Activated CD8-positive, alpha-beta memory T cell treated with anti-CD3 and anti-CD28 coated beads, Interleukin-2, amount 50 U/mL, for 4 hours (primary cell): ENCODE measurements at places on chromosomes 4 and X.

DNA sequence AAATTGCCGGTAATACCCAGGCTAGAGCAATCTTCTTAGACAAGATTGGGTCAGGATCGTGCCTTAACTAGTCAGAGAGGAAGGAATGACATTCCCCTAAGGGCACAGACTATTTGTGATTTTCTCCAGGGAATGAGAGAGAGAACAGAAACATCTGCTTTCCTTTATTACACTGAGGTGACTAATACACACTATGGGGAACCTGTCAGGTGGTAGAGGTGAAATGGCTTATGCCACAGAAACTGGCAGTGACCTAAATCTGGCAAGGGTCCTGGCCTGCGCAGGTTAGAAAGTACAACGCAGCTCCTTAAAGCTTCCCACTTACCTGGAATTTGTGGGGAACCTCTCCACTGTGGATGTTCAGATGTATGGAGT lies 16.6 kb upstream of the HPGD start:
- no peak for DNase-seq

GRCh38 chrX:9072281-9072680 lies 38.4 kb upstream of the FAM9B start:
- no peak for DNase-seq

GRCh38 chr4:87849612-87850011 lies 16.8 kb downstream of the MEPE start:
- DNase-seq: no peak

- no peak for DNase-seq
Observed at GRCh38 chrX:119071381-119071780, 1.4 kb upstream of the CT47C1 start.

- peak; percentile 81 for DNase-seq
Observed at GRCh38 chr4:16225863-16226815, at the start of gene TAPT1. Gene TAPT1 (minus strand): TSS chr4:16226471. CDS start chr4:16226457, 14 bp downstream.

GRCh38 chr4:81319657-81320056 lies 104.6 kb upstream of the PRKG2 start:
- DNase-seq: no peak

DNA sequence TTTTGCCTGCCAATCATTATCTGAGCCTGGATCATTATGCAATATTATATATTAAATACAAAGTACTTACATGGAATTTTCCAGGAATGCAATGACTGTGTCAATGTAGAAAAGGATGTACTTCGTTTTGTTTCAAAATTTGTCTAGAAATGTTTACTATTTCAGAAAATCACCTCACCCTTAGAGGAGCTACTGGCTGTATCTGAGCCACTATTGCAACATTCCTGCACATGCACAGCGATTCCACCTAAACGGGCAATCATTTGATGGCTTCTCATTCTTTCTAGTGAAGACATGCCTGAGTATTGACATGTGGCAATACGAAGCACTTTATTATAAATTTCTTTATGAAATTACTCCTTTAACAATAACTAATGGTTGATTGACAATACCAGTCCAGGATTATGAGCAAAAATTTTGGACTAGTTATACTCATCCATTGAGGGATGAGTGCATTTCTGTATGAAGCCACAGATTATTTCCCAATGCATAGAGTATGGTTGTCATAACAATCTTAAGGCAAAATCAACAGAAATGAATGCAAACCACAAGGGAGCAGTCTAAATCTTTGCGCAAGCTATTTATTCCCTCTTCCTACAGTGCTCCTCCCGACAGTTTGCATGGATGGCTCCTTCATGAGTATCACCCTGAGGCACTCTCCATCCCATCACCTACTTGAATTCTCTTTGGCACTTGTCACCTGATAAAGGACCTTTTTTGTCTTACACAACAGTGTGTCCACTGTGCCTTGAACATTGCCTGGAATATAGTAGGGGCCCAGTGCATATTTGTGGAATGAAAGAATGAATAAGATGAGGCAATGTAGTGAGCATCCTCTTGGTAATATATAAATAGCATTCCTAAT lies 35.8 kb upstream of the MMAA start:
- no peak for DNase-seq

DNA sequence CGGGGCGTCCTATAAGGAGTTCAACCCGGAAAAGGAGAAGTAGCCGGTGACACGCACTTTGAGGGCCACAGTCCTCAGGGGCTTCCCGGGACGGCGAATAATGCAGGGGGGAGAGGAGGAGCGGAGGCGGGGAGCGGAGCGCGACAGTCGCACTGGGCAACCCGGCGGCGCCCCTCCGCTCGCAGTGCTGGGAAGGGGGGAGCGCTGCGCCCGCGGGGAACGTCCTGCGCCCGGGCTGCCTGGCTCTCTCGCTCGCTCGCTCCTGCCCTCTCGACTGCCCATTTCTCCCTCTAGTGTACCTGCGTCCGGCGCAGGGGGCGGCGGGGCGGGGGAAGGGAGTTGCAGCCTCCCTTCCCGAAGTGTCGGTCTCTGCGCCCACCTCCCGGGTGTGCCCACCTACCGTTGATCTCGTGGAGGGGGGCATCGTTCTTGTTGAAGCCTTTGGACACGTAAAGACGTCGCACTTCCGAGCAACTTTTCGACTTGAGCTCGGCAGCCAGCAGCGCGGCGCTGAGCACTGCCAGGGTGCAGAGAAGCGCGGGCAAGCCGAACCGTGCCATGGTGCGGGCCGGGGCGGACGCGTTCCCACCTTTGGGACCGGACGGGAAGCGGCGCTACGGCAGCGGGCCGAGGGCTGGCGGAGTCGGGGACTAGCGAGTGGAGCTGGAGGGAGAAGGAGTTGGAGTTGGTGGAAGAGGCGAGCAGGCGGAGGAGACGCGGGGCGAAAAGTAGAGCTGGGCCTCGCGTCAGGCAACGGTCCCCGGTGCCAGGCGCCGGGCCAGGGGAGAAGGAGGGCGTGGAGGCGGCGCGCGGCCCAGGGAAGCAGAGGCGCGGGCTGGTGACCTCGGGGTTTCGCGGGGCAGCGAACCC lies 648 bp downstream of the GPC4 start:
- no peak for DNase-seq

DNA sequence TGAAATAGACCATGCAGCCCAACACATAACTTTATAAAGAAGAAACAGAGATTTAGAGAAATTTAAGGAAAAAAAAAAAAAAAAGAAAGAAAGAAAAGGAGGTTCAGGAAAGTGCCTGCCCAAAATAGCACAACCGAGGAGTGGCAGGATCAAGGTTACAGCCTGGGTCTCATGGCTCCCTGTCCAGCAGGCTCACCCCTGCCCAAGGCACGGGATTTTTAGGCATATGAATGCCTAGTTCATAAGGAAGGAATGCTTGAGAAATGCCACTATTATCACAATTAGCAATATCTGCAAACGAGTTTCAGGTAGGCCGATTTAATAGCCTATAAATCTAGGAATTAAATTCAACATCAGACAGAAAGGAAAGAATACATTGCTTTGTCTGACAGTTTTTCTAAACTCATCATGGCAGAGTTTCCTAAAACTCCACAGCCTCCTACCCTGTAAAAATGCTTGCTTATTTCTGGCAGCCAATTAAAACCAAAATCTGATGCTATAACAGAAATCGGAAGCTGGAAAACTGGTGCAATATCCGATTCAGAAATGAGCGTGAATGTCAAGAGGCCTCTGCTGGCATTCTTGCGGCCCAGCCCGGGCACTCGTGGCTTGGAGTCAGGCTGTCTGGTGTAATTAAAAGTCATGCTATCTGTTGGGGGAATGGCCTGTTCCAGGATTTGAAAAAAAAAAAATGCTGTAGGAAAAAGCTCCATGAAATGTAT lies 63.5 kb downstream of the GEMIN8 start:
- DNase-seq: no peak

GRCh38 chr4:157564218-157564617 lies 343.7 kb downstream of the GRIA2 start:
- DNase-seq: no peak

DNA sequence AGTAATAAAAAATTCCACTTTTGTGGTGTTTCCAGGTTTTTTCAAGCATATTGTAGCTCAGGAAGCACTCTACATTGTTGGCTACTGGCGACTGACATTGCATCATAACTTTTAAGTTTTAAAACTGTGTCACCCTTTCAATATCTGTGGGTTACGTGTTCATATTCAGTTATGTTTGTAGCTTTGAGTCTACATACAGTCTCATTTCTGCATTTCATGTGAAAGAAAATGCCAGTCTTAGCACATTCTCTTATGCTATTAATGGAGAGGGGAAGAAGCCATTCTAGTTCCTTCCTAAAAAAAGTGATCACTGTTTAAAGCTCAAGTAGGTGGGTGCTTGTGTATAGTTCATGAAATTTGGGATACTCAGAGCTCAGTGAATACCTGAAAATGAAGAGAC lies 38.1 kb downstream of the DIAPH2 start:
- no peak for DNase-seq

GRCh38 chr4:81457921-81458520 lies 13.7 kb downstream of the RASGEF1B start:
- DNase-seq: no peak

GRCh38 chrX:140034916-140035315 lies 69.6 kb upstream of the CXorf66 start:
- no peak for DNase-seq

GRCh38 chrX:47629419-47630200 lies at the start of gene CFP:
Gene CFP (minus strand): TSS chrX:47629930. CDS start chrX:47629844, 86 bp downstream.
- no peak for DNase-seq

DNA sequence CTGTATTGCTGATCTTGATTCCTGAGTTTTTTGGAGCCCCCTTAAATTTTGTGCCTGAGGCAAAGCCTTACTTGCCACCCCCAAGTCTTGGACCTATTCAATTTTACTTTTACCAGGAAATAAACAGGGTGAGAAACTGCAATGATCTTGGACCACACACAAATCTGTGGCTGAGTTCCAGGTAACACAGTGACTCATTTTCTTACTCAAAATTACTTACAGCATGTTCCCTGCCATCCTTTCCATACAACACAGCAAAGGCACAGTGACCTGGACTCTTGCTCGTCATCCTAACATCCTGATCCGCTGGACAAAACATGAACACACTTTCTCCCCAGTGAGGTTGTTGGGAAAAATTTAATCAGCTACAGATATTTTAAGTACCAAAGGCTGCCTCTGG lies 60.7 kb upstream of the S100G start:
- DNase-seq: no peak

- DNase-seq: no peak
Observed at GRCh38 chrX:38150993-38151392, 69.7 kb downstream of the SRPX start.

DNA sequence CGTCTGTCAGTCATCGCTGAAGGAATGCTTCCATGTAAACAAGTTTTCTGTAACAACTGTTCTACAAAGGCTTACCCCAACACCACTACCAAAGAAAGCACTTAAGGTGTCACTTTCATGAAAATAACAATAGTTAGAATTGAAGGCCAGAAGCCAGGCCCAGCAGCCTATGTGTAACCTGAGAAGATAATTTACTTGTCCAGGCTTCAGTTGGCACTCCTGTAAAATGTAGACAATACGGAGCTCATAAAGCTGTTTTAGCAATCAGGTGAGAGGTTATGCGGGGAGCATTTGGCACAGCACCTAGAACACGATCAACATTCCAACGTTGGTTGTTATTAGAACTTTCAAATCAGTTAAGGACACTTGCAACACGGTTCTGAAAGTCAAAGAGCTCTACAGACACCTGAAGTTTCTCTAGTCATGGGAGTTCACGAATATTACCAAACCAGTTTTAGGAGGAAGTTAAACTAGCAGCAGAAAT lies 15.7 kb downstream of the ADGRA3 start:
- no peak for DNase-seq

- no peak for DNase-seq
Observed at GRCh38 chr4:188127214-188127874, 11.9 kb upstream of the TRIML1 start.

DNA sequence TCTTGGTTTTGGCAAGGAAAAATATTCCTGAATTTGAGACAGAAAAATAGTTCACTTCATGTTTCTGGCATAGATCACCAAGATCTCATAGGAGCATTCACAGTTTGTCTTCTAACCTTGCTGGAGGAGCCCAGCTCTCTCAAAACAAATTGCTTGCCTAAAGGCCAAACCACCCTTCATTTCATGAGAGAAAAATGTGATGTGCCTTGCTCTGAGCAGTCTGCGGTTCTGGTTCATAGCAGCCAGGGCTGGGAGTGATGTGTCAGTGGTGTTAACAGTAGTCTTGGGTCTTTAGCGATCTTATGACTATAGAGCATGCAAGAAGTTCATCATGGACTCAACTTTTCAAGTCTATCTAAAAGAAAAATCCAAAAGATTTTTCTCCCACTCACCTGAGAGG lies 183.3 kb downstream of the DCLK2 start:
- no peak for DNase-seq

DNA sequence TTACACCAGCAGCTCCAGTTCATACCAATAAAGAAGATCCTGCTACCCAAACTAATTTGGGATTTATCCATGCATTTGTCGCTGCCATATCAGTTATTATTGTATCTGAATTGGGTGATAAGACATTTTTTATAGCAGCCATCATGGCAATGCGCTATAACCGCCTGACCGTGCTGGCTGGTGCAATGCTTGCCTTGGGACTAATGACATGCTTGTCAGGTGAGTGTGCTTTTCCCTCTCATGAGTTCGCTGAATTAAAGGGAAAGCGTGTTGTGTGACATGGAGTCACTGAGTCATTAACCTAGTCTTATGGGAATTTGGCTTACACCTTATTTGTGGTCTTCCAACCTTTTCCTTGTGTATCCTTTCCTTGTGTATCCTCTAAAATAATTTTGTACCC lies 15.9 kb downstream of the TMEM165 start:
- no peak for DNase-seq

DNA sequence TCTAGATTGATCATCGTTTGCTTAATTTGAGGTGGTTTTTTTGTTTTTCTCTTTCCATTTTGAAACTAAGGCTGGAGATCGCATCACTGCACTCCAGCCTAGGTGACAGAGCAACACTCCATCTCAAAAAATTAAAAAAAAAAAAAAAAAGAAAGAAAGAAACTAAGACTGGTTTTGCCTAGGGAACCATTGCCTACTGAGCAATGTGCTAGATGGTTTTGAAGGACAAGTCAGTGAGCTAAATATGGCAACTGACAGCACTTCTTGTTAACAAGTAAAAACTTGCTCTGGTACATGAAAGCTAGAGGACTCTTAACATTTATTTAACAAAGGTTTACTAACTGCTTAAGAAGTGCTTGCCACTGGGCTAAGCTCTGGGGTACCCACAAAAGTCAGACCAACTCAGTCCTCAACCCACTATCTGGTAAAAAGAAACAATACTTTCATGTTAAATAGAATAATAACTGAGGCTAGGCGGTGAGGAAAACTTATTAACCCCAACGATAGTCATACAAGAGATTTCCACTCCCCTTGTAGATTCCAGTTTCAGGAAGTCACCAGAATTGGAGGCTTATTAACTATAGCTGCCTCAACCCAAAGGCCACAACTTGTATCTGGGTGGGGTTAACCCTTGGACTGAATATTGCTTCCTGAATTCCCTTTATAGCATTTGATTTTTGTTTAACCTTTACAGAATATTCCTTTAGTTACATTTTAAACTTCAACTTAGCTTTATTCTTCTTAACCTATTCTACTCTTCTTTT lies 111.6 kb downstream of the FRYL start:
- no peak for DNase-seq

- DNase-seq: no peak
Observed at GRCh38 chr4:95304898-95305297, 243.9 kb downstream of the UNC5C start.

GRCh38 chr4:61231421-61231820 lies 31.3 kb downstream of the ADGRL3 start:
- DNase-seq: no peak

- DNase-seq: no peak
Observed at GRCh38 chr4:143260750-143261149, 75.9 kb upstream of the GAB1 start.

- DNase-seq: no peak
Observed at GRCh38 chr4:36088542-36088941, 155.8 kb downstream of the ARAP2 start.

- DNase-seq: no peak
Observed at GRCh38 chrX:18591834-18592233, 80.1 kb downstream of the RS1 start.
